Subcutaneous adipose tissue (tissue), 4 donors: ENCODE measurements at places on chromosomes 1 and 21. TPM values are rescaled to one million over a fixed set of nuclear protein-coding genes. Genes with fewer than 3 reads are reported as not detected.

Gene CCDC185
- total RNA-seq: not detected

Gene RGS4
- total RNA-seq: 0.82 TPM

Gene NAV1
- total RNA-seq: 63.5 TPM

Gene MMP23B
- 1.7 TPM for total RNA-seq

Gene KRTAP12-2
- total RNA-seq: not detected

Gene RGS5
- total RNA-seq: 104 TPM

Gene SELENON
- total RNA-seq: 28.9 TPM

Gene PCBP3
- total RNA-seq: 6.2 TPM

Gene ADGRL2
- total RNA-seq: 69.9 TPM

Gene SMIM1
- total RNA-seq: not detected

Gene HRNR
- total RNA-seq: not detected

Gene CAPZA1
- total RNA-seq: 102 TPM

Gene AZIN2
- total RNA-seq: 1.5 TPM

Gene LENEP
- total RNA-seq: not detected

Gene TNNT2
- total RNA-seq: not detected

Gene CR1
- 13.4 TPM for total RNA-seq

Gene ACBD3
- 46.4 TPM for total RNA-seq
